ENCODE measurements at places on chromosomes 3 and 15.

DNA sequence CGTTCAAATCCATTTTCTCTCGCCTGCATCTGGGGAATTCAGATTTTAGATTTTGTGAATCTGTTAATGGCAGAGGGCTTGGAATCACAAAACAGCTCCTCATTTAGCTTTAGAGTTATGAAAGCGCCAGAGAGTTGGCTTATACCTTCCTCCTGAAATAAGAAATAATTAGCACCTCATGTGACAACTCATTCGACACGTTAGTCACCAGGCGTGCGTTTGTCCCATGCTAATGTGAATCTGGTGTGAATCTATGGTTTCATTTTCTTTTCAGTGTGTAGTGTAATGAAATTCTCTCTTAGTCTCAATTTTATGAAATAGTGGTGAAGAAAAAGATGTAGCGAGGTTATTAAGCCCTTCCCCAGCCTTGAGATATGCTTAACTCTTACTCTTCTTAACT, 89.4 kb downstream of the EDEM1 start:
- no peak for DNase-seq

GRCh38 chr15:55250941-55251340, 38.7 kb downstream of the RAB27A start:
- no peak for DNase-seq

GRCh38 chr3:82707035-82707434, 945.6 kb upstream of the GBE1 start:
- no peak for DNase-seq

DNA sequence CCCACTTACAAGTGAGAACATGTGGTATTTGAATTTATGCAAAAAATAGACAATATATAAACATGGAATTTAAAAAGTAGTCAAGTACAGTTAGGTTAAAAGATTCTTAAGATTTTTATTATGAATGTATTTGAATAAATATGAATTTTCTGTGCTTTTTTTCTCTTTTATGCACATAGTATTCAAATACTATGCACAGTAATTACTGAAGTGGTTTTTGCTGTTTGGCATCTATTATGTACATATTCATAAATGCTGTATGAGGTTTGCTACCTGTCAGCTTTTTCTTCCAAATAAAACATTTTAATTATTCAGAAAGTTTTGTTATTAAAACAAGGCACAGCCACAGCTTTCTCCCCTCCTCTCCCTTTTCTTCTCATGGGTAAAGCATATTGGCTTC, 1272.7 kb downstream of the NSUN3 start:
- DNase-seq = no peak

DNA sequence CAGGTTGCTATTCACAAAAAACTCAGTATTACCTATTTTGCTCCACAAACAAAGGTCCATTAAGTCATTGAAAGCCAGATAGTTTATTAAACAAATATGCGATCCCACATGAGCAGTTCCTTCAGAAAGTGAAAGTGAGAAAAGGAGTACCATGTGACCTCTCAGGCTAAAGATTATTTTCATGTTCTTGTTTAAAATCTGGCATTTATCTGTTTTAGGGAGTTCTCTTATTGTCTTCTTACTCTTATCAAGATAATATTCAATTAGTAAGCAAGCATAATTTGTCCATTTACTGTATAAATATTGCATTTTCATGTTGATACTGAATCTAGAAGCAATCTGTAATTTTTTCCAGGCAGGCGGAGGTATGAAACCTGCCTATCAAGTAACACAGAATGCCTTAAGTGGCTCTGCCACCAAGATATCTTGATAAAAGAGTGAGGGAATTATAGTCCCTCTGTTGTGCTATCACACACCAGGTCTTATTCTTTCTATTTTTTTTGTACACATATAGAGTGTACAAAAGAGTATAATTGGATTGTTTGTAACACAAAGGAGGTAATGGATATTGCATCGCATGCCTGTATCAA, 20.1 kb upstream of the PLSCR5 start:
- no peak for DNase-seq

- no peak for DNase-seq
Measured at GRCh38 chr15:60486742-60487141, 7.8 kb upstream of the ICE2 start.

DNA sequence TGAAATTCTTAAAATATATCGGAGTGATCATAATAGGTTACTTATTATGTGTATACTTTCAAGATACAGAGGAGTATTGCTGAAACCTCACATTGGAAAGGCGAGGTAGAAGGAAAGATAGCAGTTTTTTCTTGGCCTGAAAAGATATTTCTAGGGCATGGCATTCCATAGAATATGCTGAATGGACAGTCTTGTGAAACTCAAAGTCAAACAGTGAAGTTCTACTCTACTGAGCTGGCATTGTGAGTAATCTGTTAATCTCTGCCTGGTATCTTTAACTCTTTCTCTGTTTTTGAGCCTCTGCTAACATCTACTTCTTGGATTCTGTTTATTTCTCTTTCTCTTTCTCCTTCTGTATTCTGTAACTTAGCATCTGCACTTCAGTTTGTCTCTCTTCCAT, 176.3 kb upstream of the ZBTB20 start:
- no peak for DNase-seq

DNA sequence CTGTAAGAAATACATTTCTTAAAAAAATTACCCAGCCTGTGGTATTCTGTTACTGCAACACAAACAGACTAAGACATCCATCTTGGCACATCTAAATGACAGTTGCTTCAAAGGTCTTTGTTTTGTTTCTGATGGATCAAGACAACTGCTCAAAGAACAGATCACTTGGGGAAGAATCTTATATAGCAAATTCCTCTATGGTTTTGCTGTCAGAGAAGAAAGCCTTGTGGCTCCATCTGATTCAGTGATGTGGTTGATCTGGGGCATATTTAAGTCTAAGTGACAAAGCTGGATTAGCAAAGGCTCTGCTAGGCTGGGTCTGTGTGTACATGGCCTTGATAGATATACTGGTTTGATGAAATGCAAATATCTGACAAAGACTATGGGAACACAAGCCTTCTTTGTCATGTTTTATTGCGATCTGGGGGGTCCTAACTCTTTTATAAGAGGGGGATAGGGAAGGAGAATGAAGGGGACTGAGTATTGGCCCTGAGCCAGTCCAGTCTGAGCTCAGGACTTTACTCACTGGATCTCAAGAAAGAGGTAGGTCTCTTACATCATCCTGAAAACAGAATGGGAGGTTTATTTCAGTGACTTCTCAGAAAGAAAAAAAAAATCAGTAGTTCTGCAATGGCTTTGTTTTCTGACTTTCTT, 14.3 kb upstream of the LIMD1 start:
- no peak for DNase-seq

- no peak for DNase-seq
Measured at GRCh38 chr3:38039899-38040261, 872 bp downstream of the DLEC1 start.

DNA sequence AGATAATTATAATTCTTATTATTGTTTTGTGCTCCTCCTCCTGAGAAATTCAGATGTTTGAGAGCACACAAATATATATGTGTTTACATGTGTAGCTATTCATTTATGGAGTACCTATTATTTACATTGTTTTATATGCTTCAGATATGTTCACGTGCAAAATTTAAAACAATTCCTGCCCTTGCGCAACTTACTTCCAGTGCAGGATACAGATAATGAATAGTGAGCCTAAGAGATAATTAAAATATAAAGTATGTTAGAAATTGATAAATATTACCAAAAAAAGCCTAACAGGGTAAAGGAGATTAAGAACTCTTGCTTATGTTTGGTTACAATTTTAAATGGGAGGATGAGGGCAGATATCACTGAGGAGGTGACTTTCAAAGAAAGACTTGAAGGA, 81.7 kb upstream of the DPH6 start:
- DNase-seq = no peak

DNA sequence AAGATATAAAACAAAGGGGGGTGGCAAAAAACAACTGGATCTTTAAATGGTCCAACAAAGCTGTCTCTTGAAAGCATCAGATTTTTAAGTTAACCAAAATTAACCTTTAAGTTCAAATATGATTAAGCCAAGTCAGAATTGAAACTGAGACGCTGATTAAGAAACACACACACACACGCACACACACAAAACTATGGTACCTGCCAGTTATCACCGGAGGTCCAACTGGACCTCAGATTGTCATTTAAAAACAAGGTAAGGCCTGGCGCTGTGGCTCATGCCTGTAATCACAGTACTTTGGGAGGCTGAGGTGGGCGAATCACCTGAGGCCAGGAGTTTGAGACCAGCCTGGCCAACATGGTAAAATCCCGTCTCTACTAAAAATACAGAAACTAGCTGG, 10.4 kb downstream of the ARF4 start:
- DNase-seq = no peak

- DNase-seq = no peak
Measured at GRCh38 chr3:169173231-169173630, 490.3 kb downstream of the MECOM start.

DNA sequence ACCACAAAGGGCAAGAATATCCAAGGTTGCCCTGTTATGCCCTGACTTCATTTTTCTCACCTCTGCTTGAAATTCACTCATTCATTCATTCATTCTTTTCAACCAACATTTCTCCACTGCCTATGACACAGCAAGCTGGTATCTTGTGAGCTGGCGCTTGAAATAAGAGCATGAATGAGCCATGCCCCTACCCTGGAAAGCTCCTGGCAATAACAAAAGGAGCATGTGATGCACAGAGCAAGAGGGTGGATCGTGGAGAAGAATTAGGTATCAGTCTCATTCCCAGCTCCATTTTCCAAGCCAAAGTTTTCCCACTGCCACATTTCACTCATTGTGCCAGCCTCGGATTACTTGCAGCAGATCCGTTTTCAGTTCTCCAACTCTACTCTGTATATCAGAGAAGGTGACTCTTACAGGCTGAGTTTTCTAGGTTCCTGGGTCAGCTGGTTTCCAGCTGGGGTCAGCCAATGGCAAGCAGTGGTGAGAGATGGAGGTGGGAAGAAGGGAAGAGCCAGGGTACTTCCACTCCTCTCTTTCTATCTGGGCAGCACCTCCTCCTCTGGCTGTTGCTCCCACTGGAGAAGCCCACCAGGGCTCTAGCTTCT, 144.8 kb downstream of the SUCLG2 start:
- DNase-seq = no peak

- no peak for DNase-seq
Measured at GRCh38 chr3:57163751-57164150, 1.4 kb downstream of the IL17RD start.

DNA sequence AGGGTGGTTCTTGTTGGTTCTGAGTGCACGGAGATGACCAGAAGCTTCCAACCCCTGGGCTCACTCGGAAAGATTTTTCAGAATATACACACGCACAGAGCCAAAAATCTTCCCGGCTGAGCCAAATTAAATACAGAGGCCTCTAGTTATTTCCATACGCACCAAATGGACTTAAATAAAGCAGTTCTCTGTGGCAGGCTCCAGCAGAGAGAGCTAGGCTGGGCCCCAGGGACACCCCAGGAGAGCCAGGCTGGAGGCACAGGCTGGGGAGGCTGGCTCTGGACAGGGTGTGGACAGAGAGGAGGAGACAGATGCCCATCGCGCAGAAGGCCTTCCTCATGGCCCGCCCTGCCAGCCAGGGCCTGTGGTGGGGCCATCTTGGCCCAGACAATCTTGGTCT, 115.9 kb downstream of the IQSEC1 start:
- DNase-seq = no peak

GRCh38 chr3:179147514-179147872, 664 bp upstream of the PIK3CA start:
- DNase-seq = peak; percentile 53

GRCh38 chr3:36058404-36059030, 321.8 kb upstream of the STAC start:
- no peak for DNase-seq

DNA sequence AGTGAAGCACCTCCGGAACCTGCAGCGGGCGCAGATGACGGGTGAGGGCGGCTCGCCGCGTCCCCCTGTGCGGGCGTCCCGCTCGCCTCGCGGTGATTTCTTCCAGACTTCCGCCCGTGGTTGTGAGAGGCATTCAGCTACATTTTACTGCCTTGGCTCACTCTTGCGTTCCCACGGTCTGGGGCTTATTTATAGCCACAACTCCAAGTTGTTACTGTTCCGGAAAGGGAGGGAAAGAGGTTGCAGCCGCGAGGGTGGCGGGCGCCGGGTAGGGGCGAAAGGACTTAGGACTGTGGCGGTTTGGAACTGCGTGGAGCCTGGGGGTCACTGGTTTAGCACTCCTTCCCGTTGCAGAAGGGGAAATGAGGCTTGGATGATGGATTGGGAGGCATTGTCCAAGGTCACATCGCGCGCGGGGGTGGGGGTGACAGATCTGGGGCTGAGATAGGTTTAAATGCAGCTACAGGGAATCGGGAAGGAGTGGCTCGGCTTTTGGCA, 1.1 kb downstream of the HES1 start:
- DNase-seq = no peak

DNA sequence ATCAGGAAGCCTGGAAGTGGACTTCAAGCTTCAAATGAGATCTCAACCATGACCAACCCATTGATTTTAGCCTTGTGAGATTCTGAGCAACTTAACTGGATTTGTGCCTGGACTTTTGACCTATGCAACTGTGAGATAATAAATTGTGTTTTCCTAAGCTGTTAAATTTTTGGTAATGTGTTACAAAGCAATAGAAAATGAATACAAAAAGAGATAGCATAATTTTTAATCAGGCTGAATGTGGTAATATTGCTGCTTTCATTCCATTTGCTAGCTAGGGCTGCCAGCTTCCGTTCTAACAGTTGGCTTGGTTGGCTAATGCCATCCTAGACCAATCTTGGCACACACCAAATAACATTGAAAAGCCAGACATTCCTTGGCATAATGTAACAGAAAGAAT, 12.2 kb downstream of the PROS1 start:
- DNase-seq = no peak

GRCh38 chr3:191848818-191849217, 387.9 kb downstream of the PYDC2 start:
- no peak for DNase-seq

DNA sequence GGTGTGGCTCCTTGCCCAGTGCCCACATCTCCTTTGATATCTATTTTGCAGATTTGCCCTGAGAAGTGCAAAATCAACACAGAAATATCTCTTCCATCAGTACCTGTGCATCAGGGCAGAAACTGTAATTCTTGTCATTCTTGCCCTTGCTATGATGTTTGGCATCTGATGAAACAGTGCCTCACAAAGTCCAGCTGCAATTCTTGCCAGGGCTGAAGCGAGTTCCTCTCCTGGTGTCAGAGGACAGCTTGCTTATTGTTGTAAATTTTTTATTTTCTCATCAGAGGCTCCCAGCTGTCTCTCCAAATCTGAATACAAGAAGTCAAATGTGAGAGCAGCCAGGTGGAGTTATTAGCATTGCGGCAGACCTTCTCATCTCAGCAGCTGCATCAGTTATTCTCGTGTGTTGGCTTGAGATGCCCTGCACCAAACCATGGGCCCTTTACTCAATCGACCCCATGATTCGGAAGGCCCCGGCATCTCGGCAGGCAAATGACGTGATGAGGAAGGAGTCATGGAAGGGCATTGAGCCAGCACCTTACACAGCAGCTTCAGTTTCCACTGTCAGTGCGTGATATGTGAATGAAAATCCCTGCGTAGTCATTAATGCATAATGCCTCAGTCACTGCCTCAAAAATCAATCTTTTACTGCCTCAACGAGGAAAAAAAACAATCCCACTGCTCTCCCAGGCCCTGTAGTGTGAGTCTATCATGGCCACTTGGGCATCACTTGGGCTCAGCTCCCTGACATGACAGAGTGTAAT, 93.4 kb downstream of the CCNL1 start:
- DNase-seq = no peak

- no peak for DNase-seq
Measured at GRCh38 chr3:176767385-176767784, 429.9 kb downstream of the TBL1XR1 start.

- DNase-seq = no peak
Measured at GRCh38 chr3:192916371-192917027, 1.2 kb downstream of the MB21D2 start.

GRCh38 chr3:64290864-64291263, 65.6 kb upstream of the PRICKLE2 start:
- no peak for DNase-seq
